ENCODE measurements at places on chromosomes 12 and 14.

- no peak for DNase-seq
Measured at GRCh38 chr12:49342914-49343731, 3.6 kb upstream of the DNAJC22 start.

DNA sequence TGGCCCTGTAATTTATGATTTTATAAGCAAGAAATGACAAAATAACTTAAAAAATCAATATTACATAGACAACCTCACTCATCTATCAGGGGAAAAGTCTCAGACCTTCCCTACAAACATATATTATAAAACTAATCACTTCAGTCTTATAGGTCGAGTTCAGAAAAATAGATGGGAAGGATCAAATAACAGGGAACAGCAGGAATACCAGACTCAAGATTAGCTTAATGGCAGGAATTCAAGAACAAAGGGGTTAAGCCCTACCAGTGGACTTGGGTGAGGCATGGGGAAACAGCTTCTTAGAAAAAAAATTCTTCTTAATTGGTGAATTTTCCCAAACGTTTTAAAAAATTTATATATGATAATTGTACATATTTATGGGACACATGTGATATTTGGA lies 51.6 kb upstream of the CRY1 start:
- no peak for DNase-seq

- DNase-seq, result no peak
Measured at GRCh38 chr12:26499979-26500640, 304.7 kb downstream of the SSPN start.

GRCh38 chr12:130162267-130162666 lies at the start of gene FZD10:
TSS of gene FZD10 (plus strand) at chr12:130162464. CDS start at chr12:130162943, 479 bp downstream.
- DNase-seq, result no peak

DNA sequence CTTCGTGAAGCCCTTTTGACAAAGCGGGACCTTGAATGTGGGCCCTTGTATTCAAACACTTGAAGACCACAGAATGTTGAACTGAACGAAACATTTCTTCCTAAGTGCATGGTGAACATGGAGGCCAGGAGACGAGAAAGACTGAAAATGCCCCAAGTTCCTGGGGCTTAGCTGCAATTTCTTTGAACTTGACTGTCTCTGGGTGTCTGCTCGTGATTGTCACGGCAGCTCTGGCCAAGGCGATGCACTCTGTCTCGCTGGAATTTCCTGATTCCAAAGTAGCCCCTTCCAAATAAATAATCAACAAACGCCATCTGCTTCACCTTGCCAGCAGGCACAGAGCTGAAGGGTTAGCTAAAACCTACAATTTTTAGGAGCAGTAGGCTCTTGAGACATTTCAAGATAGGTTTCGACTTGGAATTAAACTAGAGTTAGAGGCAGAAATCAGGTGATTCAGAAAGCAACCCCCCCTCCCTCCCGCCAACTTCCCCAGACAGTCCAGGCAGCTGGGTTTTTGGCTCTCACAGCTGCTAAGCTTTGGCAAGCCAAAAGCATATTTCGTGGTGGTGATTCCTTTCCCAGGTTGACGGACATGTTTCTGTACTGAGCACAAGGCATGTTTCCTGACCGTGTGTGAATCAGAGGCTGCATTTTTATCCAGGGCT lies 13.5 kb upstream of the IRF2BPL start:
- peak; percentile 57 for DNase-seq

GRCh38 chr14:67221248-67221981 lies 19.8 kb upstream of the PALS1 start:
- no peak for DNase-seq

GRCh38 chr14:95679148-95679815 lies 6.9 kb upstream of the TCL1B start:
- DNase-seq, result peak; percentile 59

GRCh38 chr12:95257541-95257940 lies 39.9 kb downstream of the VEZT start:
- no peak for DNase-seq

GRCh38 chr12:31589598-31589903 lies 1.4 kb downstream of the DENND5B start:
- DNase-seq, result peak; percentile 85

DNA sequence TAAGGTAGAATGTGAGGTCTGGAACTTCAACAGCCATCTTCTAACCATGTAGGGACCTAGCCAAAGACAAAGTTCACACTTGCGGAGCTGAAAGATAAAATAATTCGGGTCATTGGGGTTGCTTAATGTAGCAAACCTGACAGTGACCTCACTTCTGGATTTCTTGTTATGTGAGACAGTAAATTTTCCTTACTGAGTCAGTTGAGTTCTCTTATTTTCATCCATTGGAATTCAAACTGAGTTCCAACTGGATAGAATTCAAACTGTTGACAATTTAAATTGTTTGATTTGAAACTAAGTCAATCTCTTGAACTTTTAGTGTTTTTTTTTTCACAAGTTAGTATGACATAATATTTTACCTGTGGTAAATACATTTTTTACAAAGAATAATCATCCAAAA lies 406.5 kb downstream of the ADAMTS20 start:
- no peak for DNase-seq

GRCh38 chr12:46179693-46180452 lies 89.0 kb downstream of the SLC38A1 start:
- peak; percentile 42 for DNase-seq
